ENCODE measurements at places on chromosomes 5 and 9.

DNA sequence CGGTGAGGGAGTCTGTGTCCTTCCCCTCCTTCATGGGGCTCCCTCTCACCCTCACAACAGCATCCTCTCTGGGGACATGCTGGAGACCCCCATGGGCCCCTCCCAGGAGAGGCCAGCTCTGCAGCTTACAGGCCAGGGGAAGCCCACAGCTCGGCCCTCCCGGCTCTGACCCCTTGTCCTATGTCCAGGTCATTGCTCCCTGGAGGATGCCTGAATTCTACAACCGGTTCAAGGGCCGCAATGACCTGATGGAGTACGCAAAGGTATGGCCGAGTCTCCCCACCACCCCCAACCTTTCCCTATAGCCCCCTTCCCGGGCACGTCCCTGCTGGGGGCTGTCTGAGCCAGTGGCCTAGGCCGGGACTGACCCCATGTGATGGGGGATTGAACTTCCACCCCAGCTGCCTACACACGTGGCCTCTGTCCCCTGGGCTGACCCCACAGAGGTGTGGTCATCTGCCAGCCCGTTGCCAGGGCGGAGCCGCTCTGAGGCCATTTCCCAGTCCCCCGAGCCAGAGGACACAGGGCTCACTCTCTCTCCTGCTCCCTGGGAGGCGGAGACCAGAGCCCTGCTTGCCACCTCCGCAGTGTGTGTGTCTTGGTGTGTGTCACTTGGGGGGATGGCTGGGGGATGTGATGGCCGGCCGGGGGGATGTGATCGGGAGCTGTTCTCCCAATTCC lies 21.9 kb downstream of the ASS1 start:
- DNase-seq, result no peak

GRCh38 chr9:134365791-134366222 lies 39.6 kb downstream of the RXRA start:
- no peak for DNase-seq

DNA sequence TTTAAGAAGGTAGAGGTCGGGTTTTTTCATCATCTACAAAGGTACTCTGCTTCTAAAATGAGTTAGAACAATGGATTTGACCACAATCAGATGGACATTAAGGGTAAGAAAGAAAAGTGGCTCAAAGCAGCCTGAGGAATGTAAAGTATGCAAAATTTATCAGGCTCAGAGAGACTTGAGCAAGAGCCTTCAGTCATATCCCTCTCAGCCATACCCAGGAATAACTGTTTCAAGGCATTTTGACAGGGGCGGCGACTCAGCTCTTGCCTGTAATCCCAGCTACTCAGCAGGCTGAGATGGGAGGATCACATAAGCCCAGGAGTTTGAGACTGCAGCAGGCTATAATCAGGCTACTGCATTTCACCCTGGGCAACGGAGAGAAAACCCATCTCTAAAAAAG lies 38.8 kb upstream of the ANXA2R start:
- no peak for DNase-seq

- DNase-seq, result no peak
Observed at GRCh38 chr5:34749431-34749873, 89.5 kb upstream of the TTC23L start.

- DNase-seq, result no peak
Observed at GRCh38 chr5:126300293-126300692, 122.9 kb upstream of the GRAMD2B start.
